Stimulated activated CD4-positive, alpha-beta T cell treated with anti-CD3 and anti-CD28 coated beads, Interleukin-4, amount 100 ng/mL, for 1 hour (primary cell): ENCODE measurements at places on chromosomes 5 and 9.

- DNase-seq = no peak
These were observed 12.3 kb upstream of the DPM2 start for GRCh38 chr9:127949827-127950512.

DNA sequence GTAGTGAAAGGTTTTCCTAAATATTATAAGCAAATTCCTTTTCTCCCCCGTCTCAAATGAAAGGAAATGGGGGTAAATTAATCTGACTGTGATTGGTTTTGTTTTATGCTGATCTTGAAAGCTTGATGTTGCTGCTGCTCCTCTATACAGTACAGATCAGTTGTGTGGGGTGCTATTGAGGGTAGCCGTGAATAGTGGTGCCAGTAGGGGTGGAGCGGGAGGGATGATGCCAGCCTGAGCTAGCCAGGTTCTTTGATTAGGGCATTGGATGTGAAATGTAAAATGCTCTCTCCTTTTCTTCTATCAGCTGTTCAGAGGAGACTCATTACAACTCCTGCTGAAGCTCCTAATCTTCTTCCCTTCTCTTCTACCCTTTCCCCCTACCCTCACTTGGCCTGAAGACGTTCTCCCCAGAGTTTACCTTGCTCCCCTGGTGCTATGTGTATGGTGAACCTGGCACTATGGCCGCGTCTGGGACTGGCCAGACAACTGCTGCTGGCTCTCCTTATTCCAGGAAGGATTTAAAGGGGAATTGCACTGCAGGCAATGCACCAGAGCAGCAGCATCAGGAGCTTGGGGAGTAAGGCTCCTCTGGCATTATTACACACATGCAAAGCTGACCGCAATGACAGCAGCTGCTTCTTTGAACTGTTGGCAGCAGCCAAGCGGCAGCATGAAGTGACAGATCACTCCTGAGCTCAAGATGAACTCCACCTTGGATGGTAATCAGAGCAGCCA is 566 bp downstream of the GPR21 start:
- DNase-seq = no peak

DNA sequence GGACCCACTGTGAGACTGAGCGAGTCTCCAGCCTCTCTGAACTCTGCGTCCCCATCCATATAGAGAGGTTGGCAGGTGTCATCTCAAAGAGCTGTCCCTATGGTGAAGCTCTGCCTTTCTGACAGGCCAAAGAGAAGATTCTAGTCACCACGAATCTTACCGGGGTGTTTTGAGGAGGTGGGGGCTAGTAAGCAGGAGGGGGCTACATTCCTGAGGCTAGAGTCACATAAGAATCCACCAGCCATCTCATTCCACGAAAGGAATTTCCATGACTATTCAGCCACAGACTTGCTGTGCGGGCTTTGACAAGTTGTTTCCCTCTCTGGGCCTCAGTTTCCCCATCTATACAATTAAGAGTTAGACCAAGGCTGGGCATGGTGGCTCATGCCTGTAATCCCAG is 16.3 kb downstream of the PDGFRB start:
- no peak for DNase-seq

DNA sequence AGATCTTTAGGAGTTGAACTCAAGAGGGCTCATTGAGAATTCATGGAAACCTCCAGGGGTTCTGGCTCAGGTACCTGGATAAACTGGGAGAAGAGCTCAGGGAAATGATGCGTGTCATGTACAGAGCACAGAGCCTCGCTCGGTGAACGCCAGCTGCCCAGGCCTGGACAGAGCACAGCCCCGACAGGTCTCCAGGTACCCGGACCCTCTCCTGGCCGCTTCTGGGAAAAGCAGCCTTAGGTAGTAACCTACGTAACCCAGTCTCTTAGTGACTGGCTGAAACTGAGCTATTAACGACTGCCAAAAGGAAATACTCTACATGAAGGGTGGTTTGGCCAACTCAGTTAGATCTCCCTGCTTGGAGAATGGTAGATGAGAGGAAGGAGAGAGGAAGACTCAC is 157.4 kb downstream of the TTLL11 start:
- no peak for DNase-seq

DNA sequence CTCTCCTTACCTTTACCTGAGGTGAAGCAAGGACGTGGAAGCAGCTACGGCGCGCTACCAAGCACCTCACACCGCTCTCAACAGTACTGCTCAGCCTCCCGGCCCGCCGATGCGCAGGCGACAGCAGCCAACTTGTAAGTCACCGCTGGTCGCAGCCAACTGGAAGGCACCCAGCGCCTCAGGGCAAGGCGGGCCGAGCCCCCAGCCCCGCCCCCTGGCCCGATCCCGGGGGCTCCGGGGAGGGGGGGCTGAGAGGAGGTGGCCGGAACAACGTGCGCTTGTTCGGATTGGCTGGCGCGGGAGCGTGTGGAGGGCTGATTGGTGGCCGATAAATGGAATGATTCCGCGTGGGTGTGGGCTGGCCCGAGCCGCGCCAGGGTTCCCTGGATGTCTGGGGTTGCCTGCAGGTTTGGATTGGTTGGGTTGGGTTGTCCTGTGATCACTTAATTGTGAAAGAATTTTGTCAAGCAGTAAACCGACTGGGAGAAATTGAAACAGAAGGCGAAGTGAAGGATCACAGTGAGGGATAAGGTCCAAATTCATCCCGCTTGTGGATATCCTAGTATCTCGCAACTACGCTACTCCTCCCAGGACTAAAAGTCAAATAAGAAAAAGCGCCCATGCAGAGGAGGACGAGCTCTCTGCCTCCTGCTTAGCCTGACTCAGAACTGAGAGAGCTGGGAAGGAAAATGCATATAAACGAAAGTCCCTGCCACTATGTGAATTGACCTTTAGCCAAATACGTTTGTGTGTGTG is at the start of gene STARD4:
STARD4 (minus strand) TSS at position 161 of the 756 bp plus-strand sequence. CDS start 5,102 bp downstream, outside the sequence.
- peak; percentile 91 for DNase-seq

- no peak for DNase-seq
These were observed 217.0 kb downstream of the TMEM38B start for GRCh38 chr9:105911104-105911911.

- DNase-seq = no peak
These were observed at the start of gene TOR4A for GRCh38 chr9:137277329-137278041. TSS of gene TOR4A (plus strand) at chr9:137277726. CDS start at chr9:137278690, 964 bp downstream.

DNA sequence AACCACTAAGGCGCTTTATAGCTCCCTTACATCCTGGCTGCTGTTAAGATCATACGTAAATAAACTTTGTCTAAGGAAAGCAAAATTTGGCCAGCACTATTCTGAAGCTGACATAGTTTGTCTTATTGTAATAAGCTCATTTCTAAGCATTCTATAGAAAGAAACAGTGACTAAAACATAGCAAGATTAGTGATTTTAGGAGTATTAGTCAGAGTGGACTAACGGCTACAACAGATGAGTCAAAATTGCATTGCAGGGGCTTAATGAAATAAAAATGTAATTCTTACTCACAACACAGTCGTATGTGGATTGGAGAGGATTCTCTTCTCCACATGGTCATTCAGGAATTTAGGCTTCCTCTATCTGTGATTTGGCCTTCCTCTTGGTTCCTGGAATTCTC is 347.6 kb downstream of the GADD45G start:
- no peak for DNase-seq

DNA sequence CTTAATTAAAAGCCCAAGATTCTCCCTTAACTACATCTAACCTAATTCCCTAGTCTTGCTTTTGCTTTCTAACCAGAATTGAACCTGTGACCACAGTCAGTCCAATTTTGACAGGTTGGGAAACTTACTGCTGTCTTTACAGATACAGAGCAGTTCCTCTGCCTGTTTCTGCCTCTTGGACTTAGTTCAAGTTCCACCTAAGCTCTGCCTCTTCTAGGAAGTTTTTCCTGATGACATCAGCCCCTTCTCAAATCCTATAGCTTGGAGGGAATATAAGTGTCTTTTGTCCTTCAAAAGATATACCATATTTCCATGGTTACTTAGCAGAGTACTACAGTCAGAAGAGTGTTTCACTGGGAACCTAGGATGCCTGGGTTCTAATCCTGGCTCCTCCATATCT is 31.7 kb downstream of the BRINP1 start:
- no peak for DNase-seq

DNA sequence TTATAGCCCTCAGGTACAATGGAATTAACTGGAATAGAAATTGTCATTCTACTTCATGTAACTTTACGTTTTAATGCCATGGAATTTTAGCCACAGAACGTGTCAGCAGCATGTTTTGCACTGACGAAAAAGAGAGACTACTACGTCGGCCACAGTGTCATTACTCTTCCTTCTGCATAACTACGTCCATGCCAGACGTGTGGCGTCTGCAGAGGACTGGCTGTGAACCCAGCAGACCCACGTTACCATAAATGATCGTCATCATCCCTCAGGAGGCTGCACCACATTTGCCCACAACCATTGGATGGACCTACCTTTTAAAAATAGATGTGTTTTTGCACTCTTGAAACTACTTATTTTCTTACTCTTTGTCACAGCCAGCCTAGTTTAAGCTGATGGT is 63.8 kb upstream of the ATG10 start:
- no peak for DNase-seq

DNA sequence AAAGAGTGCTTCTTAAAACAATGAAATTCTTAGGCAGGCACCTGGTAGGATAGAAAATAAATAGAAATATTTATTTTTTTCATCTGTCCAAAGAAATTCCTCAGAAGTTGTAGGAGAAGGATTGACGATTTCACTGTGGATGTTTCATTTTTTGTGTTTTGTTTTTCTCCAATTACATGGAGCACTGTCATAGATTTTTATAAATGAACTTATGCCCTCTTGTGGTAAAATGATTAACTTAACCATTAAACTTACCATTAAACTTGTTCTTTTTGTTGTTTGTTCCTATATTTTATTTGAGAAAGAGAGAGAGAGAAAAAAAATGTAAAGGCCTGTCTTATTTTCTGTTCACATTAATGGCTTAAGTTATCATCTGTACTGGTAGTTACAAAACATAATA is 339.2 kb downstream of the PRR16 start:
- no peak for DNase-seq

DNA sequence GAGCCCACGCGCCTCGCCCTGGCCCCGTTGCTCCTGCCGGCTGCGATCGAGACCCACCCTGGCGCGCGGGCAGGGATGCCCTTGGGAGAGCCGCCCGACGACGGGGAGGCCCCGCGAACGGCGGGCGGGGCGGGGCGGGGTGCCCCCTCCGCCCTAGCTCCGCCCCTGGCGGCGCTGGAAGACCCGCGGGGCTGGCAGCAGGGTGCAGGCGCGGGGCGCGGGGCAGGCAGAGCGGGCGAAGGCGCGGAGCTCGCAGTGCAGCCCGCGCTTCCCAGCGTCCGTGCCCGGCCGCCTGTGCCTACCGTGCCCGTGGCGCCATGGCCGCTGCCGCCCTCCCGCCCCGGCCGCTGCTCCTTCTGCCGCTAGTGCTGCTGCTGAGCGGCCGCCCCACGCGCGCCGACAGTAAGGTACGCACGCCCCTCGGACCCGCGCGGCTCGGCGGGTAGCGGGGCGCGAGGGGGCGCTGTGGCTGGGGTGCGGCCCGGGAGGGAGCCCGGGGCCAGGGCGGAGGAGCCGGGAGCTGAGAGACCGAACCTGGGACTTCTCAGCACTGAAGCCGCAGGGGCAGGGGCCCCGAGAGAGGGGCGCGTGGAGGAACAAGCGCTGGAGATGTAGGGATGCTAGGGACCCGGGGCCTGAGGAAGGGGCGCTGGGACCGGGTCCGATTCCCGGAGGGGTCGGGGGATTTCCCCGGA is at the start of gene OLFML2A:
OLFML2A (plus strand) TSS at position 180 of the 695 bp plus-strand sequence; CDS start at position 318, 138 bp downstream.
- DNase-seq = peak; percentile 27

- no peak for DNase-seq
These were observed 43.0 kb upstream of the CDH12 start for GRCh38 chr5:22896152-22896551.

DNA sequence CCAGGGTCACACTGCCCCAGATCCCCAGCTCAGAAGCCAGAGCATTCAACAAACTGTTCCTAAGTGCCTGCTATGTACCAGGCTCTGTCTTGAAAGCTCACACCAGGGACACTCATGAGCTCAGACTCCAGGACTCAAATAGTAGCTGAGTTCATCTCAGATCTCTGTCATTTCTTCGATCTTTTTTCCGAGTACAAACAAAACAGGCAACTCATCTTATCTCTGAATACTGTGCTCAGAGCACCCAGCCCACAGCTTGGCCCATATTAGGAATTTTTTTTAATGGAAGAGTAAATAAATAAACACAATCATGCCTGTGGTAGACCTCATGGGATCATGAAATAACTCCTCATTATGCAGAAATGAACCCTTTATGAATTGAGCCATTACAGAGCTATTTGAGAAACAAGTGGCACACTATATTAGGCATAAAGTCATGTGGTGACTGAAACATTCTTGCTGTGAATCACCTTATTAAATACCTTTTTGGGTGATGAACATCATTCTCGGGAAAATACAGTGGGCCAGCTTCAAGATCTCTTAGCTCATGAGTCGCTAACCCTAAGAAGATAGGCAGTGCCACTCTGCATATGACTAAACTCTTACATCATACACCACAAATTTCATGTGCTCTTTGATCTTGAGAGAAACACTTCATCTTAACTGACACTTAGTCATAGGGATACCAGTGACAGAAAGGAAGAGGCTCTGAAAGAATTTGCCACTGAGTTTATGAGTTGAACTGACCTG is 9.9 kb downstream of the SH3RF2 start:
- DNase-seq = no peak

DNA sequence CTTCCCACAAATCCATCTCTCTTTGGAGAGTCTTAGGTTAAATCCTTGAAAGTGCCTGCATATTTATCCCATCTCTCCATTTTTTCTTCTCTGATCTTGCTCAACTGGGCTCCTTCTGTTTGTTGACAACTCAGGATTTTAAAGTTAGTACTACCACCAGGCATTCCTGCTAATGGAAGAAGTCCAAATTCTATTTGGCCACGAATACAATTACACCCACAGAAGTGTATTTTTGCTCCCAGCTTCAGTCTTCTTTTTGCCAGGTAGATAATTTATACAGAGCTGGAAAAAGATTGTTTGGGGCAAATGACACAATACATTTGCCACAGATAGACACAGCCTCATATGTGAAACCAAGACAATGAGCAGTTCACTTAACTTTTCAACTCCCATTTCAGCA is 74.8 kb downstream of the CETN3 start:
- no peak for DNase-seq

DNA sequence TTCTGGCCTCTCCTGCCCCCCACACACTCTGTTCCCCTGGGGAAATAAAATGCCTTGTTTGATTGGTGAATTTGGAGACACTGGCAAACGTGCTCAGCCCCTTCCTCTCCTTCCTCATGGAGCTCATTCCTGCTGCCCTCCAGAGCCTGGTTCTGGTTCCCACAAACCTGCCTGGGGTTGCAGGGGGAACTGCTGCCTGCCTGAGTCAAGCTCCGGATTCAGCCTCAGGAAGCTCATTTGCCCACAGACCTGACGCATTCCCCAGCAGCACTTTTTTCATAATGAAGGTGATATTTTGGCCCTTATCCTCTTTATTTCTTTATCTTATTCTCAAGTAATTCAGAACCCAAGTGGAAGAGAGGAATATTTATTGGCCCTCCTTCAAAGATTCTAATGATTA is 140.5 kb downstream of the TTLL11 start:
- DNase-seq = no peak

DNA sequence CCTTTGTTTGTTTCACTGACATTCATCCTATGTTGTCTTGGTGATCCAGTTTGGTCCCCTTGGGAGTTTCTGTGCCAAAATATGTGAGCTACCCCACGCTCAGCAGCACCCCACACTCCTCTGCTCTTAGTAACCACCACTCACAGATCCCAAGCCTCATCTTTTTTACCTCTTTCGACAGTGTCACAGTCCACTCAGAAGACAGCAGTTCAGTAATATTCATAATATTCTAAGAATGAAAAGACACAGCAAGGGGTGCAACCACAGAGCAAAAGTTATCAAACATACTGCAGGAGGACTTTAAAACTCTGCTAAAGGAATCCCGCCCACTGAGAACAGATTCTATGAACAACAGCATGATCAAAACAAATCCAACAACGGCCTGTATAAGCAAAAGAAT is 28.2 kb downstream of the RNF130 start:
- DNase-seq = no peak
